Stimulated activated naive CD4-positive, alpha-beta T cell treated with Interleukin-2 at 50 U/mL for 16 hours (primary cell): ENCODE measurements at places on chromosomes 1 and 21.

DNA sequence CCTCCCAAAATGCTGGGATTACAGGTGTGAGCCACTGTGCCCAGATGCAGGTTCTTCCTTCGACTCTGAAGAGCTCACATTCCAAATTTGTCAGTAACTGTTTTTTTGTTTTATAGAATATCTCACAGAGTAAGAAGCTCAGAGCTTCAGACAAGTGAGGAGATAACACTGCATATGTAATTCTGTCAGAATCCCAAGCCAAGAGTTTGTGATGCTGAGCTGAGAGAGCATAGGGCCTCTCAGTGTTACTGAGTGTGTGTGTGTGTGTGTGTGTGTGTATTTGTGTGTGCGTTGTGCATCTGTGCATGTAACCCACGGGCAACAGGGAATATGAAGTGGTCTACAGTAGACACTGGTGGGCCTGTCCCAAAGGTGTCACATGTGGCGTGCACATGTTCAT lies 15.2 kb upstream of the TNR start:
- DNase-seq = no peak

DNA sequence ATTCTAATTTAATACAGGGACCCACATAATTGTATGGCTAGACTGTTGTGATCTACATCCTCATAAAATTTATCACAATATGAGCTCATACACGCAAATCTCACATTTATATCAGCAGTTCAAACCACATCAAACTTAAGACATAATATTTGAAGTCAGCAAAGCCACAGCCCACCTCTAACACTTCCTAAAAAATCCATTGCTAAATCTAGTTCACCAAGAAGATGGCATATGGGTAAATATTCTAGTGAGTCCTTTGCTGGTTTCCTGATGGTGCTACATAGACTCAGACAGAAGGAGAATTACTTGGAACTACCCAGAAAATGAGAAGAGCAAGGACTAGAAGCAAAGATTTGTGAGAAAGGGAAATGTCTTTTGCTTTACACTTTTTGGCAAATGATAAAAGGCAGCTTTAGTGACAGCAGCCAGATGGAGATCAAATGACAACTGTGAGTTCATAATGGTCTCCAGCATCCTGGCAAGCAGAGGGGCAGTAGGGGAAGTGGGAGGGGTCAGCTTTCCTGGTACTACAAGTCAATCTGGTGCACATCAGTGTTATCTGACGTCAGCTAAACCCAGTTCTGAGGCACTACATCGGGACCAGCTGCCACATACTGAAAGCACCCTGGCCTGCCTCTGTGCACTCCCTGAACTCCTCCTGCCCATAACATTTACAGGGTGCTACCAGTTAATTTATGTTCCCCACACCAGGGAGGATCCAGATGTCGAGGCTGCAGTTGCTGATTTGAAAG lies 10.6 kb upstream of the GADD45A start:
- DNase-seq = no peak

DNA sequence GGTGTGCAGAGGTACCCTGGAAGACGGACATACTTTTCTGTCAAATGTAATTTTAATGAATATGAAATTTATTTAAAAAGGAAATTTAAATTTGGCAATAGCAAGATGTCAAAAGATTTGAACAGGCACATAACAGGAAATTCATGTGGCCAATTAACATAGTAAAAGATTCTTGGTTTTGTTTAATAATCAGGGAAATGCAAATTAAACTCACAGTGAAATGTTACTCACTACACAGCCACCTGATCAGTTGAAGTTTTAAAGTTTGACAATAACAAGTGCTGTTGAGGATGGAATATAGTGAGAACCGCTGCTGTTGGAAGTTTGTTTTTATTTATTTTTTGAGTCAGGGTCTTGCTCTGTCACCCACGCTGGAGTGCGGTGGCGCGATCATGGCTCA lies 63.9 kb downstream of the TEX35 start:
- DNase-seq = no peak

DNA sequence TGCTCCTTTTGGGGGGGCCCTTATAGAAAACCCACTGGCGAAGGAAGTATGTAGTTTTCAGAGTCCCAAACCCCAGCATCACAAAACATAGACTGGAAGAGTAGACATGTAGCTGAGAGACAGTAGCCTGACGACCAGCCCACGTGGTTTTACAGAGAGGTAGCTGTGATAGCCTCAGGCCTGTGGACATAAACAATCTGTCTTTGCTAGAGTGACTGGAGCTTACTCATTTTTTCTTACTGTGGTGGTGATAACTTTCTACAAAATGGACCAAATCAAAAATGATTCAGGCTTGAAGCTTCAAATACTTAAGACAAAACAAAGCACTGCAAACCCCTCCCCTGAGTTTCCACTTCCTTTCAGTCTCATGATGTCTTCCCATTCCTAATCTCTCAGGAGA lies 497.0 kb downstream of the RWDD3 start:
- DNase-seq = no peak

- no peak for DNase-seq
Measured at GRCh38 chr1:228902781-228903433, 167.6 kb downstream of the RHOU start.

GRCh38 chr1:119115311-119115710 lies 25.1 kb downstream of the WARS2 start:
- DNase-seq = no peak

GRCh38 chr1:97726386-97726785 lies 194.4 kb downstream of the DPYD start:
- DNase-seq = no peak

DNA sequence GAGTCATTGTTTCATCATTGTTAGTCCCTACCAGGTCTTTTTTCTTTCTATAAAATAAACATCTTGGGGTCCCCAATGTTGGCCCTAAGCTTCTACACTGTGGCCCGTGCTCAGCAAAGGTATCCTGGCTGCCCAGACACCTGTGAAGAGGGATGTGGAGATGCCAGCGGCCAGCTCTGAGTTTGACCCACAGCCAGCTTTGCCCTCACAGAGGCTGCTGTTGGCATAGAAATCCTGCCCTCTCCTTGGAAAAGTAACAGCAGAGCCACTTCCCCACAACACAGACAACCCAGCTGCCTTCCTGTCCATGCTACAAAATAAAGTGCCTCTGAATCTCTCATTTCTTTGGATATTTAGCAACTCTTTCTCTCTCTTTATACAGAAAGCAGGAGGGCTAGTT lies 6.0 kb downstream of the TRIM62 start:
- DNase-seq = no peak

- DNase-seq = no peak
Measured at GRCh38 chr1:207612762-207613161, 32.2 kb upstream of the CR1L start.

GRCh38 chr1:95534985-95535384 lies 301.0 kb downstream of the RWDD3 start:
- no peak for DNase-seq

- no peak for DNase-seq
Measured at GRCh38 chr1:183044893-183045649, 21.9 kb downstream of the LAMC1 start.

DNA sequence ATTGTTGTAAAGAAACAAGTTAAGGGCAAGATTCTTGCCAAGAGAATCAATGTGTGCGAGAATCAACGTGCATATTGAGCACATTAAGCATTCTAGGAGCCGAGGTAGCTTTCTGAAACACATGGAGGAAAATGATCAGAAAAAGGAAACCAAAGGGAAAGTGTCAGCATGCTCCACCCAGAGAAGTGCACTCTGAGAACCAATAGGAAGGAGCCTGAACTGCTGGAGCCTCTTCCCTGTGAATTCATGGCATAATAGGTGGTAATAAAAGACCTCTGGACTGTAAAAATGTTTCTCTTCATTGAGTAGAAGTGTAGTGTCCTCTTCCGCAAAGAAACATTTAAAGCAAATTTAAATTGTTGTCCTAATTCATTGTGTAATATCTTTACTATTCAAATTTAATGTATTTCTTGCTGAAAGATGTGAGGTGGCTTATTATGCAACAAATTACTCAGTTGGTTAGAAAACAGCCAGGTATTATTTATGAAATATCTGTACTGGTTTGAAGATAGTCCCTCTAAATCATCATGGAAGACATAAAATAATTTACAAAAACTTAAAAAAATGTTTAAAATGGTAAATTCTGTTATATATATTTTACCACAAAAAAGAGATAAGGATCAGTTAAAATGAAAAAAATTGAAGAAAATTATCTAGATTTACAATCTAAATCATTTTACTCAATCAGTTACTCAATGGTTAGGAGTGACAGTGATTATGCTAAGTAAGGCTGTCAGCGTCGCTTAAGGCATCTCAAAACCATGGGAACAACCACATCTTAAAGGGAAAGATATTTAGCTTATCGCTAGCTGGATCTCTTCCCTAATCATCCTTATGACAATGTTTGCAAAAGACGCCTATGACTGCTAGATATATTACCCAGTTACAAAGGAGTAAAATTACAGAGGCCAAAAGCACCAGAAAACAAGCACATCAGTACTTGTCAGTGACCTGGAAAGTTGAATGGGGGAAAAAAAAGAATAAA lies 31.3 kb downstream of the NVL start:
- DNase-seq = no peak

DNA sequence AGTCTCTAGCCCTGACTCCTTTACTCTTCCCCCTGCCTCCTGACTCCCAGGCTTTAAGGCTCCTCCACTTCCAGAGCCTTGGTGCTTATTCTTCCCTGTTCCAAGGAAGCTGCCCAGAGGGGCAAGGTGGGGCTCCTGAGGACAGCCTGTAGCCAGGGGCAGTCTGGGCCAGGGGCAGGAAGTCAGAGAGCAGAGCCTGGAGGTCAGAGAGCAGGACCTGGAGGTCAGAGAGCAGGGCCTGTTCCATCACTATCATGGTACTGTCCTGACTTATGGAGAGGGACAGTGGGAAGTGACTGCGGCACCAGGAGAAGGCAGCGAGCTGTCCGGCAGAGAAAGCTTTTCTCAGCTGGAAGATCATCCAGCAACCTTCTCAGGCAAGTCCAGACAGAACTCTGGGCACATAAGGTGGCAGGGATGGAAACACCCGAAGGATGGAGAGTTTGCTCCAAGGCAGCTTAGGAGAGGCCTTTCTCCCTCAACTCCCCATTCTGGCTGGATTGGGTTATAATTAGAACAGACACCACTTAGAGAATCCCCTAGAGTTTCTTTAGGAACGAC lies 25.0 kb downstream of the PLXNA2 start:
- no peak for DNase-seq

DNA sequence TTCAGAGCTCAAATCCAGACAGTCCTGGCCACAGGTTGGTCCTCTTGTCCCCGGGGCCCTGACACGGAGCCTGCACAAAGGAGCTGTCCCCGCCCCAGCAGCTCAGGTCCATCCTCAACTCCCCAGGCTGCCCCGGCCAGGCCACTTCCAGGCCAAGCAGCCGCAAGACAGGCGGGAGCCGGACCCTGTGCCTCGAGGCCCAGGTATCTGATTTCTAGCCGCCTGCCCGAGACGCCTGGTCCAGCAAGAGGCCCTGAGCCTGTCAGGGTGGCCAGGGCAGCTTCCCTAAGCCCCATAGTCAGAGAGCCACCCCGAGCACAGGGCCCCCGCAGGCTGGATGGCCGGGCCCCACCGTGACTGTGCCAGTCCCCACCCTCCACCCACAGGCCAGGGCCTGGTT lies 165.3 kb downstream of the PRDM16 start:
- DNase-seq = no peak

DNA sequence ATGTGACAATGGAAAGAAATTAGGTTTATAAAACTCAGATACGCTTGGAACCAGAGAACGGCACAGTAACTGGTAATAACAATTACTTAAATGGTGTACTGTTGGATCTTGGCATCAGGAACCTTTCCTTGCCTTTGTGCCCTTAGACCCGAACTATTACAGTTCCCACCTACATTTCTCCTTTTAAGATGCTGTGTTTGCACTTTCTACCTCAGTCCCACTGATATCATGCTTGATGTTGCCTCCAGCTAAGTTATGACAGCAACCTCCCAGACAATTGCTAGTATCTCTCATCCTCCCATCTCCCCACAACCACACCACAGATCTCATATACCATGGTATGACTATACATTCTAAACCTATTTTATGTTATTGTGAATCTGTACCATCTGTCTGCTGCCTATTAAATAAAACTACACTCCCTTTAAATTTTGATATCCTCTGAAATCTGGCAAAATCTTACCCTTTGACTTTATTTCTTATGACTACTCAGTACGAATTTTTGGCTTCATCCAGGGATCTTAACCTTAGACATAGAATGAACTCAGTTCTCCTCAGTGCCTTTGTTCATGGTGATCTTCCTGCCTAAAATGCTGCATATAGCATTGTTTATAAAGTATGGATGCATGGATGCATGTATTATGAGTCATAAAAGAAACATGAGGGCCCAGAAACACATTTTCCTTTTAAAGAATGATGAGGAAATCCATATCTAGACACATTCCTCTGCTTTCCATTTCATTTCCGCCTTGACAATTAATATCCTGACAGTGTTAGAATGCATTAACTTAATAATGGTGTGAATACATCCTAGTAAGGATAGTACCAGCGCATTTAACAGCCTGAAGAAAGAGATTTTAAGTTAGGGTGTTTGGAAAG lies 64.1 kb downstream of the LRRC8D start:
- DNase-seq = no peak

GRCh38 chr21:42563686-42564085 lies 50.0 kb downstream of the SLC37A1 start:
- DNase-seq = no peak

DNA sequence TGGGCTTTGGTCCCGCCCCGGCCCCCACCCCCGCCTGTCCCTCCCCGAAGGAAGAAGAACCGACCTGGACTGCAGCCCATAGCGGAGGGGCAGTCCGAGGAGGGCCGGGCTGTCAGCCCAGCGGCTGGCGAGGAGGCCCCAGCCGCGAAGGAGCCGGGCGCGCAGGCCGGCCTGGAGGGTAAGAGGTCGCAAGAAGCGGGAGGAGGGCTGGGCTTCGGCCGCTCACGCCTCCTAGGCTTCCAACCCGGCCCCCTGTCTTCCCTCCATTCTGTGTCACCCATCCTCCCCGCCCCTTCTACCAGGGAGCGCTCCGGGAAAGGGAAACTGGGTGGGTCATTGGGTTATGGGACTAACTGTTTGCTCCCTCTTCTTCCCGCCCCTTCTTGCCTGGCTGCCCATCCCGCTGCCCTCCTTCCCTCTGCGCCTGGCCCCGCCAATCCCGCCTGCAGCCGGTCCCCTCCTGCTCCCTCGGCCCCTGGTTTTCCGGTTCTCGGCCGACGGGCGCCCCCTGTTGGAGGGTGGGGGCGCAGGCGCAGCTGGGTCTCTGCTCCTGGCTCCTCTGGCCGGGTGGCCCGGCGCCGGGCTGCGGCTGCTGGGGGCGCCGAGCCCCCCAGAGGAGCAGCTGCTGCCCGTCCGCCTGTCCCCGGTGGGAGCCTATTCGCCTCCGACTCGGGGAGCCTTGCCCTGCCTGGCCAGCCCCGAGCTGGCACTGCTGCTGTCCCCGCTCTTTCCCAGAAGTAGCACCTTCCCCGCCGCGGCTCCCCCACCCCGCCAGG lies 2.4 kb downstream of the RUSC1 start:
- DNase-seq = peak; percentile 78

DNA sequence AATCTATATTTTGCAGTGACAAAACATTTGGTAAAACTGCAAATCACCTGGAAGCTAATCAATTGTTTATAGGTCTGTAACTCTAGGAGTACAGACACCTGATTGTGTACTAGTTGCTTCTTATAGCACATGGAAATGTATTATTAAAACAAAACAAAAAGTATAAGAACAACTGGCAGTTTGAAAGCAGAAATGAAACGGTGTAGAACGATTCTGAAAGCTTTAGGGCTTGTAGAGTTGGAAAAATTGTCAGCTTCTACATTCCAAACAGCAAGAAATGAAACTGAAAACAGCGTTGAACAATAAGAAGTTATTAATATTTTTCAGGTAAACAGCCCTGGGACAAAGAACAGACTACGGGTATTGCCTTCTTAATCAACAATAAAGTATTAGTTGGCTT lies 273.3 kb downstream of the OLFM3 start:
- DNase-seq = no peak
